ENCODE measurements at places on chromosomes 4 and X.

- no peak for DNase-seq
Measured at GRCh38 chrX:118566359-118566758, 70.7 kb downstream of the DOCK11 start.

GRCh38 chr4:184383497-184384055, 90.8 kb downstream of the IRF2 start:
- DNase-seq, result no peak

- DNase-seq, result no peak
Measured at GRCh38 chr4:101944649-101945048, 154.1 kb downstream of the BANK1 start.

DNA sequence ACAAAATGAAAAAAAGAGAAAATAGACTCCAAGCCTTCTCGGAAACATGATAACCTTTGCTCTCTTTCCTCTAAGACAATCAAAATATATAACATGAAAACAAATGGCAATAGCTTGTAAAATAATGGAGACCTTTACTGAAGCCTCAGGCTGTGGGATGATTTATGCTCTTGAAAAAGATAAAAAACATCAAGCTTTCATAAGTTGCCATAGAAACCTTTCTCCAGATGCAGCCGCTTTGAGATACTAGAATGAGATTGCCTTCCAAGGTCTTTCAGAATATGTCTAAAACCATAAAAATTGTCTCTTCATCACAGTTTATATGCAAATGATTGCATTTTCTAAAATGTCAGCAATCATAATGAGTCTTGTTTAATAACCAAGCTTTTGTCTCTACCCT, 31.6 kb downstream of the MAOB start:
- DNase-seq, result no peak

GRCh38 chrX:114127411-114128025, 456.4 kb upstream of the HTR2C start:
- DNase-seq, result no peak

DNA sequence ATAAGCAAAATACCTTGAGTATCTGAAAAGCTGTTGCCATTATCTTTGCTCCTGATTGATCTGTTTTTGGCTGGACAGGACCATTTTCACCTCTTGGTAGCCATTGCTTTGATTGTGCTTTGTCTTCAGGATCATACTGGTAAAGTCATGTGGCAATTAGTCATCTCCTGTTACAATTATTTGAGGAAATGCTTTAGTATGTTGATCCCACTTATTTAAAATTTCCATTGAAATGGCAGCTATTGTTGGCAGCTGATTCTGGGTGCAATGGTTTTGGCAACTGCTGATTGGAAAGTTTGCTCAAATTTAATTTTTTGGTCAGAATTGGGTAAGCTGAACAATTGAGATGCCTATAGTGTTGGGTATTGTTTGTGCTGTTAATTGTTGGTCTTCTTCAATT, 238.3 kb upstream of the TLL1 start:
- DNase-seq, result no peak

DNA sequence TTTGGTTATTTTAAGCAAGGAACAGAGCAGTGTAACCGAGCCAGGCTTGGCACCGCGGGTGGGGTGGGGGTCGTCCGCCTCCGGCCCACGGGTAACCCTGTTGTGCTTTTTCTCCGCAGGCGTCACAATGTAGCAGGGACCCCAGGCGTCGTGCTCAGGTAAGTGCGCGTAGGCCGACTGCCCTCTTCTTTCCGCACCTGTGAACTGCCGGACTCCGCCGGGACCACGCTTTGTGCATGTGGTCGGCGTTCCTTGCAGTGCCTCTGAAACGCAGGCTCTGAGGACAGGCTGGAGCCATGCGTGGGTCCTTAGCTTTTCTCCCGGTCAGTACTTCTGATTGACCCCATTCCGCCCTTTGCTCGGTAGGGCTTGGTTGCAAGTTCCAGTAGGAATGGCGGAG, 24.9 kb downstream of the PCGF3 start:
- no peak for DNase-seq

- no peak for DNase-seq
Measured at GRCh38 chrX:120453985-120454384, 15.1 kb downstream of the LAMP2 start.

- DNase-seq, result no peak
Measured at GRCh38 chrX:18924507-18925088, 59.3 kb downstream of the PHKA2 start.

GRCh38 chrX:145002771-145003170, 244.5 kb upstream of the SPANXN1 start:
- no peak for DNase-seq

DNA sequence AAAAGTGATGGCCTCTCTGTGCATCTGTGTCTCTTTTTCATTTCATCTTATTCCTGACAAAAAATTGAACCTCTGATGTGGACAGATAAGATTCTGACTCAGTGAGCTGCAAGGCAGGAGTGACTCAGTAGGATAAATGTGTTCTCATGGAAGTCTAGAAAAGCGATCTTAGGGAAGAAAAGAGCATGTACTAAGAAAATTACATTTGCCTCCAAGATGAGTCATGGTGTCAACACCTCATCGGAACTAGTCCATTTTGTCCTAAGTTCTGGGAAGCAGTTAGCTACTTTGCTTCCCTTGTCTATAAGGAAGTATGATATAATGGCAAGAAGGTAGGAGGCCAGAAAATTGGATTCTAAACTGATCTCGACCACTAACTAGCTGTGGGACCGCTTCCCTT, 83.5 kb upstream of the AFF2 start:
- no peak for DNase-seq

- no peak for DNase-seq
Measured at GRCh38 chr4:53902786-53903185, 161.6 kb downstream of the CHIC2 start.

- DNase-seq, result no peak
Measured at GRCh38 chrX:154850957-154851611, 16.6 kb upstream of the SMIM9 start.

GRCh38 chr4:141713771-141714445, 77.5 kb downstream of the IL15 start:
- no peak for DNase-seq

- no peak for DNase-seq
Measured at GRCh38 chr4:57850141-57850540, 740.0 kb upstream of the IGFBP7 start.

DNA sequence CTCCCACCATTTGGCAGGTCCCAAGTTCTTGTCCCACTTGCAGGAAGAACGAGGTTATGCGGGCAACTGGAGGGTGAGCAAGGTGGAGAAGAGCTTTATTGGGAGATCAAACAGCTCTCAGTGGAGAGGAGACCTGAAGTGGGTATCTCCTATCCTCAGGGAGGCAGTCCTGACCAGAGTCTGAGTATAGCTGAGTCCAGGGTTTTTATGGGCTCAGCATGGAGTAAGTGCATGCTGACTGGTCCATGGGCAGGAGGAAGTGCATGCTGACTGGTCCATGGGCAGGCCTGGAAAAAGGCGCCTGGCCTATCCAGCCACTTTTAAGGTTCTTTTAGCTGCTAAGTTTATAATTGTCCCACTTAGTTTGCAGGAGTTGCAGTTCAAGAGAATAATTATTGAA, 7.4 kb upstream of the HNRNPD start:
- no peak for DNase-seq

DNA sequence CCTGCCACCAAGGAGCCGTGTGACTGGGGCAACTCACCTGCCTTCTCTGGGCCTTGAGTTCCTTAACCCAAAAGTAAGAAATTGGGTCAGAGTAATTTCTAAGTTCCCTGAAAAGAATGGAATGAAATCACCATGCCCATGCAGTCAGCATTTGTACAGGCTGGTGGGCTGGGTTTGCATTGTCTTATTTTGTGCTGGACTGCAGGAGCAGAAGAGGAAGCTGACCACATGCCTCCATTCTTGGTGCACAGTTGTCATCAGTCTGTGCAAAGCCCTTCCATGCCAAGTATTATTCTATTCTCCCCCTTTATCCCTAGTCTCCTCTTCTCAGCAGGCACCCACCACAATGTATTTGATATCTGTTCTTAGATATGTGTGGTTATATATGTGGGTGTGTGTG, 56.3 kb downstream of the FHDC1 start:
- DNase-seq, result no peak

- no peak for DNase-seq
Measured at GRCh38 chr4:54657551-54658251, at the start of gene KIT. Gene KIT, plus strand, starts transcription at chr4:54657957. Its CDS starts 58 bp downstream, at chr4:54658015.

DNA sequence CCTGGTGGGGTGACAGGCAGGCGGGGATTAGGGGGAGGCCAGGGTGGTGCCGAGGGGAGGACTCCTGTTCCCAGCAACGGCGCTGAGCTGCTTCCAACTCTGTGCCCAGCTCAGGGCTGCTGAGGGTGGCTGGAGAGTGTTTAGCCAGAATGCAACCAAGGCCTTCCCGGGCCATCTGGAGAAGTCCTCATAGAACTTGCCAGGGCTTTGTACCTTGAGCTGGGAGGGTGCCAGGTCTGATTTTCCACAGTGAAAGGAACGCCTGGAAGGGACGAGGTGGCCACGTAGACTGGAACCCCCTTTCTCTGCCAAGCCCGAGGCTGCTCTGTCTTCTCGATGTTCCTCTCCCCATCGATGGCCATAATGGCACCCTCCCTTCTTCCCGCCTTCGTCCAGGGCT, 57.0 kb upstream of the GPR78 start:
- no peak for DNase-seq

GRCh38 chrX:46662188-46662958, 88.8 kb downstream of the CHST7 start:
- DNase-seq, result no peak

- no peak for DNase-seq
Measured at GRCh38 chr4:71147261-71147660, 153.8 kb downstream of the DCK start.

DNA sequence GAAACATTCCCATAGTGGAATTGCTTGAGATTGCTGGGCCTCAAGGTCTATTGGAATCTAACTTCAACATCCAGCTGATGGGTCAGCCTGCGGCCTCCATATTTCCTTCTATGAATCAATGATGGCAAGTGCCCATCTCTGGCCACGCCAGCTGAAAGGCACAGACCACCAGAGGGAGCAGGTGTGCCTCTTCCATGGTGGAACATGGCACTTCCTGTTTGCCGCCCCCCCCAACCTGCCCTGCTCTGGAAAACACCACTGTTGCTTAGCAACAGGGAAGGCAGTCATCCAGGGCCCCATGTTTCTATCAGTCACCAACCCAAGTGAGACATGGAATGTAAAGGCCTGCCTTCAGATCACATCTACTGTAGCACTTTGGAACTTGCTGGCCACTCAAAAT, 11.6 kb downstream of the PAGE4 start:
- DNase-seq, result no peak

- no peak for DNase-seq
Measured at GRCh38 chr4:15186149-15186548, 183.9 kb downstream of the CPEB2 start.

- no peak for DNase-seq
Measured at GRCh38 chrX:17077361-17077760, 130.9 kb downstream of the REPS2 start.

DNA sequence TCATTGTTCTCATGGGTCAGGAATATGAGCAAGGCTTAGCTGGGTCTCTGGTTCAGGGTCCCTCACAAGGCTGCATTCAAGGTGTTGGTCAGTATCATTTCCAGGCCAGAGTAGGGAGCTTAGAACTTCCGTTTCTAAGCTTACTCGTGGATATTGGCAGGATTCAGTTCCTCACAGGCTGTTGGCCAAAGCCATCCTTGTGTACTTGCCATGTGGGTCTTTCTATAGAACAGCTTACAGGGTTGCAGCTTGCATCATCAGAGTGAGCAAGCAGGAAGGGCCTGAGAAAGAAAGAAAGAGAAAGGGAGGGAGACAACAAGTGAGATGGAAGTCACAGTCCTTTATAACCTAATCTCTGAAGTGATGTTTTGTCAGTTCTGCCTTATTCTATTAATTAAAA, 5.1 kb upstream of the LIMCH1 start:
- no peak for DNase-seq

GRCh38 chr4:57553728-57554127, 443.5 kb upstream of the IGFBP7 start:
- no peak for DNase-seq

DNA sequence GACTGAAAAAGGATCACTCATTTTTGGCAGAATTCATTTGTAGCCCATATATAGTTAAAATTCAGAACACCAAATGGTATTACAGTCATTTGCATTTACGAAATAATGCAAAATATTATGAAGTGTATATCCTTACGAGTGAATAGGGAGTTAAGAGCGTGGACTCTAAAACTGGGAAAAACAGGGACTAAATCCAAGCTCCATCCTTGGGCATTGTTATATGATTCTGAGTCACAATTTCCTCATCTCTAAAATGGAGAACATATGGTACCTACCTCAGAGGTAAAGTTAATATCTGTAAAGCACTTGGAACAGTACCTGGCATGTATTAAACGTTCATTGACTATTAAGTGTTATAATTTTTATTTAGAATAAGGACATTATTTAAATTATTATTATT, 106.3 kb downstream of the ZAR1 start:
- no peak for DNase-seq

DNA sequence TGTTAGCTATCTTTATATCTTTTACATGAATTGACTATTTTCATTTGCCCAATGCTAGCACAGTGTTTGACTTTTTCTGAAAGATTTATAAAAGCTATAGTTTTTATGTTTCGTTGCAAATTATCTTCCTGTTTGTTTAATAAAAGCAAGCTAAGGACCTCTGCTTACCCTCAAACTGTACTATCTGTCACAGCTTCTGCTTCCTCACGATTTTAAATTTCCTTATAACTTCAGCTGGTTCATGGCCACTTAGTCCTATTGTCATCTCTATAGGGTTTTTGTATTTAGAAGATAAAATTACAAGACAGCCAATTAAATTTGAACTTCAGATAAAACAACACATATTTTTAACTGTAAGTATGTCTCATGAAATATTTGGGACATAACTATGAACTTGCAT, 494.0 kb downstream of the PDGFC start:
- DNase-seq, result no peak

- DNase-seq, result no peak
Measured at GRCh38 chr4:123480706-123481418, 84.3 kb downstream of the SPRY1 start.

- DNase-seq, result no peak
Measured at GRCh38 chr4:141011901-141012315, 121.4 kb downstream of the RNF150 start.

DNA sequence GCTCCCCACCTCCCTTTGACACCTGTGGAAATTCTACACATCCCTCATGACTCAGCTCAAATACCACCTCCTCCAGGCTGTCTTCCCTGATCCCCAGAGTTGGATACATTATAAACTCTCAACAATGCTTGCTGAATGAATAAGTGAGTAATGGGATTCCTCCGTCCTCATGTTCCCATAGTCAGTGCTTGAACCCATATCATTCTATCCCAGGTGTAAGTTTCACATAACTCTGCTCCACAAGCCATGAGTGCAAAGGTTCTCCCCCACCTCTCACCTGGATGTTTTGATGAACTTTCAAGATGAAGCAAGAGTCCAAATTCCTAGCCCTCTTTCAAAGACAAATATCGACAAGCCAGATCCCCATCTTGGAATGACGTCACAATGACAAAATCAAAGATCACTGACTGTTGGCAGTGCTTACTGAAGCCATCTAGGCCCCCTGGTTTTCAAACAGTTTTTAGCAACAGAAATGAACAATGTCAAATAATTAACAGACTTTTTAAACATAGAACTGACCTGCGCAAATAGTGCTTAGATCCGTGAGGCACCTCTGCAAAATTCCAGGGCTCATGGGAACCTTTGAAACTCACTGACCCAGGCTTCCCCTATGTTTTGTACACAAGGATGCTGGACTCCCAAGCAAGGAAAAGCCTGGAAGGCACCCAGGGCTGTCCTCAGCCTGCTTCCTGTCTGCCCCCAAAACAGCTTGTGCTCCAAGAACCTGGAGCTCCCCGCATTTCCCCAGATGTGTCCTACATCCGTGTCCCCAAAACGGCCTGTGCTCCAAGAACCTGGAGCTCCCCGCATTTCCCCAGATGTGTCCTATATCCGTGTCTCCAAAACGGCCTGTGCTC, 4.0 kb downstream of the SLC2A9 start:
- DNase-seq, result no peak
